ENCODE measurements at places on chromosomes 4 and X. TPM values are rescaled to one million over a fixed set of nuclear protein-coding genes. Genes with fewer than 3 reads are reported as not detected.

The AFP gene
- not detected for polyA plus RNA-seq

The IL2RG gene
- 1.3 TPM for polyA plus RNA-seq

The RS1 gene
- not detected for polyA plus RNA-seq

The FAT1 gene
- polyA plus RNA-seq = 16.9 TPM

The SCD5 gene
- polyA plus RNA-seq = 58.3 TPM

The GPC4 gene
- 3.0 TPM for polyA plus RNA-seq

The EDNRA gene
- polyA plus RNA-seq = 0.73 TPM

The POU3F4 gene
- polyA plus RNA-seq = not detected

The CTAG1B gene
- polyA plus RNA-seq = not detected

The MGARP gene
- polyA plus RNA-seq = 0.49 TPM

DNA sequence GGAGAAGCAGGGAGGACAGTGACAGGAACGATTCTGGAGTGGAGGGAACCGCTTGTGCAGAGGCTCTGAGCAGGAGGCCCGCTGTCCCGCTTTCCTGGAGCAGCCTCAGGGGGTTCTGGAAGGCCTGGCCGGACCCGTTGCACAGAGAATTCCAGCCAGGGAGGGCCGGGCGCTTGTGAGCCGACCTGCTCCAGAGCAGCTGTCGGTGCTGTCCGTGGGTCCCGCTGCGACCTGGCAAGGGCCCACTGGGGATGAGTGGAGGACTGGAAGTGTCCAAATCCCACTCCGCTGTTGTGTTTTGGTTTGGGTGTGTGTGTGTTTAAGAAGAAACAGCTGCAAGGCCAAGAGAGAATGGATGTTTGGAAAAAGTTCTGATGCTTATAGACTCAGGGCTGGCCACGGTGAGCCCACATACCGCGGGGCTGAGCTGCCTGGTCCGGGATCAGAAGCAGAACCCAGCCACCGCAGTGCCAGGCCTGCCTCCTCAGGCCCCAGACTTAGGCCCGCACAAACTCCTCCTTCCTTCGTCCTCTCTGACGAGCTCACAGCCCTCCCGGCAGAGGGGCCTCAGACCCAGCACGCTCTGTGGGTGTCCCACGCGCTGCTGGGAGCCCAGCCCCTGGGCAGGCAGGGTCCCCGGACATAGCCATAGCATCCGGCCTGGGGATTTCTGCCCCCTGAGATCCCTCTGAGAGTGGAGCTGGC lies 73.9 kb downstream of the HTRA3 start:
- DNase-seq = no peak

- DNase-seq = no peak
Measured at GRCh38 chr4:24582235-24582832, 2.0 kb downstream of the DHX15 start.

DNA sequence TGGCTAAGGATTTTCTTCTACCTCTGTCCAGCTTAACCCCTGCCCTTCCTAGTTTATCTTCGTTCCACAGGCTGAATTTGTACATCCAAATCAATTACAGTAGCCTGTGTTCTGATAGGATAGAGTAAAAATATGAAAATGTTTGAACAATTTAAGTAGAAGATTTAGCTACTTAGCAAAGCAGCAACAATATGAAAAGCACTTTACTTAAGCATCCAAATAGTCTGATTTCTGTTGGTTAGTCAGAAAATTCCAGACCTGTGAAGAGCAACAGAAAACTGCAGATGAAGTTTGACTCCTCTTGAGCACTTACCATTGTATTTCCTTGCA lies 2.0 kb downstream of the ARSJ start:
- DNase-seq = no peak

DNA sequence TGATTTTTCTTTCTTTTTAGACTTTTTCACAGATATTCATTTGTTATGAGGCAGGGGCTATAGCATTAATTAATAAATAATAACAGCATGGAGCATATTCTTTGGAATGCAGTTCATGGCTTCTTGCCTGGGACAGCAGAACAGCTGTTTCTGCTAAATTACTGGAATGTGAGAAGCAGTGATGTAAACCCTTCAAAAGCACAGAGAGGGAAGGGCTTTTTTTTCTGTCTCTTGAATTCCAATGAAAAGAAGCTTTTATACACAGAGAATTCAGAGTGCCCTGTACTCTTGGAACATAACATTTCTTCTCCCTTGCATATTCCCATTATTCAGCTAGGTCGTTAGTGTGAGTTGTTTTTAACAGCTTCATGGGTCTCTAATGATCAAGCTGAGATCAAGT lies 28.5 kb upstream of the ANK2 start:
- DNase-seq = no peak

DNA sequence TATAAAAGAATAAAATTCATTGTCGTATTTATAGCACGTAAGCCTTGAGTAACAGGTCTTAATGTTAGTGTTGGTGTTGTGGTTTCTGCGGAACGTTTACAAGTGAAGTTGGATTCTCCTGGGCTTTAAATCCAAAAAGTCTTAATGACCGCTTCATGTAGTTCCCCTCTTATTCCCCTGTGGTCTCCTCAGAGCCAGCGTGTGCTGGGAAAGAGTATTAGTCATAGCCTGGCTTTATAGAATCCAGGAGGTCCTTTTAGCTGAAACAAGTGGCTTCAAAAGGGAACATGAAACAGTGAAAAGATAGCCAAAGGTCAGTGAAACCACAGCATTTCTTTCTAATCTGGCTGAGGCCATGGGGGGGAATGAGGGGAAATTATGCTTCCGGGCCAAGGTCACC lies 79.1 kb downstream of the CLCN4 start:
- DNase-seq = no peak

DNA sequence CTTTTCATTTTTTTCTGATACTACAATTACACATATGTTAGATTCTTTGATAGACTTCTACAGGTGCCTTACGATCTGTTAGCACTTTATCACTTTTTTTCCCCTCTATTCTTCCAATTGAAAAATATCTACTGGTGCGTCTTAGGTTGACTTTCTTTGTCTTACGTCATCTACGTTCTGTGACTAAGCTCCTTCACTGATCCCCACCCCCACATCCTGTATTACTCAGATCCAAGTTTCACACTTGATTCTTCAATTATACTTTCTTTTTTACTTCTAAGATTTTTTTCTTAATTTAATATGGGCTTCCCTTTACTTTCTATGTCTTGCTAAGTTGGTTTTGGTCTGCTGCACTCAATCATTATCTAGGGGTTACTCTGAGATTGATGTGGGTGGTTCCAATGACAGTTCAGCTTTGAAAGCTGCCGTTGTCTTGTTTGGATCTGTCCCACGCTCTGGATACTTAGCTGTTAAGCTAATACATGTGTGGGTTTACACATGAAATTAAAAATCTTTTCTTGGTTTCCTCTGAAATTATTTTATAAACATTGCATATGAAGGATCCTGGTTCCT lies 1321.1 kb downstream of the RAPGEF2 start:
- DNase-seq = no peak

- no peak for DNase-seq
Measured at GRCh38 chrX:130336531-130336930, 3.2 kb upstream of the SLC25A14 start.

- DNase-seq = no peak
Measured at GRCh38 chr4:159723341-159724048, 620.6 kb downstream of the RAPGEF2 start.

GRCh38 chr4:120853161-120853935 lies 69.2 kb downstream of the PRDM5 start:
- DNase-seq = no peak

GRCh38 chrX:12701628-12702027 lies 89.6 kb upstream of the PRPS2 start:
- peak; percentile 70 for DNase-seq

- DNase-seq = no peak
Measured at GRCh38 chr4:8247047-8247930, 22.3 kb upstream of the HTRA3 start.

GRCh38 chr4:5730993-5731990 lies 20.3 kb downstream of the EVC start:
- no peak for DNase-seq

DNA sequence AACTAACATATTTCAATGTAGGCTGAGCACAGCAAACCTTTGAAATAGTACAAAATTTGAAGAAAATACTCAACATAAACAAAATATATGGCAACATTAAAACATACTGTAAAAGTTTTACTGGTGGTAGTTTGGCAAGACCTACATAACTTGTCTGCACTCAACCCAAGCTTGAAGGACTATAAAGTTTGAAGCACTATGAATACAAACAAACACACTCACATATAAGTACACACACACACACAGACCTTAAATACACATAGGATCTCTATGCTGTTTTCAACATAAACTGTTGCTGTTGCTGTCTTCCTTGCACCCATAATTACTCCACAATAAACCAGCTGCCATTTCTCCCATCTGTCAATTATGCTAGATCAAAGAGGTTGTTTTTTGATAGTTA lies 589.6 kb downstream of the IL15 start:
- no peak for DNase-seq

DNA sequence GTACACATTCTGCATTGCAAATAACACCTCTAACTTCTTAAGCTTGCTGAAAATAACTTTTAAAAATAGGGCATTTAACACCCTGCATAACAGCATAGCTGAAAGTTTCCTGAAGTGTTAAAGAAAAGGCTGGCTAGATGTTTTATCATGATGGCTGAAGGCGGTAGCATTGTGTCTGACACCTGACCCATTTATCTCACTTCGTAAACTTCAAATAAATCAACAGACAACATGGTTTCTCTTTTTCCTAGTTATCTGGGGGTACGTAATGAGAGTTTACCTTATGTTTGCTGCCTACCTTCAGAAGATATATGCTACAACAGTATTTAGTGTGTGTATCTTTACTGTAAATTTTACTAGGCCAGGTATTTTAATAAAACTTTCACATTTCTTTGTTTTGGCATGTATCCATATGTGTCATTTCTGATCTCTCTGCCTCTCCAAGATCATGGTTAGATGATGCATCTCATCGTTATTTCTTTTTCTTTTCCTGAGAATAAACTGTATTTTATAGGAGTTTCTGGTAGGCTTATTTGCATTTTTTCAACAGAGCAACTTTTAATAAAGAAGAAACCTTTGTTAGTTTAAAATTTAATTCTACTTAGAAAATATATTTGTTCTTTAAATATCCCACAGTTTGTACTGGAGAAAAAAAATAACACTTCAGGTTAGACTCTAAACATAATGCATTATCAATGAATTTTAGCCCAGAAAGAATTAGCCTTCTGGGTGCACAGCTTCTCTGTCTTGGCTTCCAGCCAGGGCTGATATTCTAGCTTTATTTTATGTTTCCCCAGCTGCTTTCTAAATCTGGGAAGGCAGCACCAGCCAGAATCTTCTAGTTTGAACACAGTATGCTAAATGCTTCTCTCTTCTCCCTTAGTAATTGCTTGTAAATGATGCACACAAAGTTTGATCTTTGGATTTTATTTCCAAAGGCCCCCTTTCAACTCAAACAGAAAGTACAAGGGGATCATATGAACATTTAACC lies 2.9 kb downstream of the NDST4 start:
- no peak for DNase-seq

DNA sequence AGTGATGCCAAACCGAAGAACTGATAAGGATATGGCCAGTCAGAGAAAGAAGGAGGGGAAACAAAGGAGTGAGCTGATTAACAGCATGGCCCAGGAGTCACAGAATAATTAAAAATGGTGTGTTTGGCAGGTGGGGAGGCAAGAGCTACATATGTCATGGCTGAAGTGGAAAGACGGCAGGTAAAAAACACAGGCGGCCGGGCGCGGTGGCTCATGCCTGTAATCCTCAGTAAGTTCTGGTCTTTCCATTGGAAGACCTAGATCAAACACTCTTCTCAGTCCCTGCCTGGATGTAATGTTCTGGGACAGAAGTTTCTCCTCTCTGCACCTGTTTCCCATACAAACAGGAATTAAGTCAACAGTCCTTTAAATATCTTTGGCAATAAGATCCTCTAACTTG lies 503.9 kb downstream of the STIM2 start:
- DNase-seq = no peak

GRCh38 chr4:159293811-159294515 lies 191.1 kb downstream of the RAPGEF2 start:
- DNase-seq = no peak
